ENCODE measurements at places on chromosomes 6 and 20.
A peak's percentile ranks its signal among the peaks of the same experiment; 100 is the strongest.

DNA sequence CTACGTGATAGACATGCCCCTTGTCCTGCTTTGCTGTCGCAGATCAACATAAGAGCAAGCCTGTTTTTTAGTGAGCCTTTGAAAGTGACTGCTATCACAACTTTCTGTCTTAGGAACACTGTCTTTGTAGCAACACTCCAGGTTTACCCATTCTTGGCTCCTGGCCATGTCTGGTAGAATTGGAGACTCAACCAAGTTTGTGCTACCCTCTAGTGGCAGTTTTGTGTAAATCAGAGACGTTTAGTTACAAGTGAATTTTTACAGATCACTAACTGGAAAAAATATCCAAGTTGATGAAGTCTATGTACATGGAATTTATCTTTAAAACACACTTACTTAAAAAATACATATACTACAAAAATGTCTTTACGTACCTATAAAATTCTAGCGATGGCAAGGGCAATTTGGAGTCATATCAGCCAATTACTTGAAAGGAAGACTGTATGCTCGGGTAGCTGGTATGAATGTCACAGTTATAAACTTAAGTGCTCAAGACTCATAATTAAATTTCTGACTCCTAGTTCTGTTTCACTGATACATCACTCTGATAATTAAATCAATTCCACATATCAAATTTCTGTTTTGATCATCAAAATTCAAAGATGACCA lies 101.4 kb downstream of the ADGB start:
- peak; percentile 54 for DNase-seq

DNA sequence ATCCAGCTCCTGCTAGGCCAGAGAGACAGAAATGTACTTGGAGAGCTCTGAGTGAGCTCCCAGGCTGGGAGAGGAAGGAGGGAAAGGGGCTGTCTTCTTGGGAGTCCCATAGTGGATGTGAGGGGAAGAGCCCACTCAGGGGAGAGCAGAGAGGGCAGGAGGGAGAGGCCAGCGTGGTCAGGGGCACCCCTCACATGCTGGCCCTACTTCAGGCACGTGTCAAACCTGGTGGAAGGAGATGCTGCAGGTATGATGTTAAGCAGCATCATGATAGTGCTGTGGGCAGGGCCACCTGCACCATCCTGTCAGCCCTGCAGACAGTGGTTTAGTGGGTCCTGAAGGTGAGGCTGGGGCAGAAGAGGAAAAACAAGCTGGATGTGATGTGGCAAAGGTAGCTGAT lies 265.4 kb upstream of the RNF24 start:
- no peak for DNase-seq

GRCh38 chr6:163835439-163836171 lies 421.1 kb downstream of the QKI start:
- no peak for DNase-seq

DNA sequence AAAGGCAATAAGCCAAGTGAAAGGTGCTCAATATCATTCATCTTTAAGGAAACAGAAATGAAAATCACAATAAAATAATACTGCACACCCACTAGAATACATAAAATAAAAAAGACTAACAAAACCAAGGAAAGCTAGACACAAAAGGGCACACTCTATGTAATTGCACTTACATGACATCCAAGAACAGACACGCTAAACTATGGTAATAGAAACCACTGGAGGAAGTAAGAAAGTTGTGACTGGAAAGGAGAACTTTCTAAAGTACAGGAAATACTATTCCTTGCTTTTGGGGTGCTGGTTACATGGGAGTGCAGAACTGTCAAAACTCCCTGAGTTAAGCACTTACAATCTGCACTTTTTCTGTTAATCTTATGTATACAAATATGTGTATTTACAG lies 253.7 kb upstream of the RUNX2 start:
- no peak for DNase-seq

- no peak for DNase-seq
Observed at GRCh38 chr6:16127471-16127870, 1.4 kb upstream of the MYLIP start.

- no peak for DNase-seq
Observed at GRCh38 chr6:37340639-37340943, 13.2 kb upstream of the RNF8 start.

DNA sequence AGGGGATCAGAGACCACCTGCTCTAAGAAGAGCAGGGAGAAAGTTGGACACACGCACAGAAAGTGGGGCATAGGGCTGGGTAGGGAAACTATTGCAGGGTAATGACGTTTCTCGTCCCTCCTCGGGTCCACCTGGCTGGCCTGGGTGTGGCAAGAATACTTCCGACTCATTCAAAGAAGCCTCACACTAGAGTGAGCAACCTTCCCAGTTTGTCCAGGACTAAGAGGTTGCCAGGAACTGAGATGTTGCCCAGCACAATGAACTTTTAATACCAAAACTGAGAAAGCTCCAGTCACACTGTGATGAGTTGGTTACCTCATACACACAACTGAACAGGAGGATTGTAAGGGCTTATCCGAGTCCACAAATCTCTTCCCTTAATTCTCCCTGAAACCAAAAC lies 74.5 kb upstream of the ADGRF1 start:
- no peak for DNase-seq

DNA sequence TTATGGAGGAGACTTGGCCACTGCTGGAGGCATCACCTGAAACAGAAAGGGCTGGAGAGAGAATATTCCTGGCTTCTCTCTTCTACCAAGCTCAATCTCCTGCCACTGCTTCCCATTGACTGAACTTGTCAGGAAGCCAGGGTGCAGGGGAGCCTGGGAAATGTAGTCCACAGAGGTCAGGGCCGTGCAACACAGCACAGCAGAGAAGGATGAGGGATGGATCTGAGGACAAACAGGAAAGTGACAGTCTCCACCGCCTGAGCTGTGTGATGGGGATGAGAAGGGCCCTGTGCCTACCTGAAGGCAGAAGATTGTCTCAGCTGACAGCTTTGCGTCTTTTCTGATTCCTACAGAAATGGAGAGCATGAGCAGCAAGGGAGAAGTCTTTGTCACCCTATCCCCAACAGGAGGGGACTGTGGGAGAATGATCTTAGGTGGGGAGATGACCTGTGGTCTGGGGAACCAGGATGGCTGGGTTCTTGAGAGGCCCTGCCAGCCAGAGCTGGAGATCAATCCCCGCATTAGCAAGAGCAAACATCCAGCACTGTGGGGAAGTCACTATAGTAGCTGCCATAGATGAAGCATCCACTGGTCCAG lies 114.2 kb downstream of the SNX5 start:
- DNase-seq, result no peak

GRCh38 chr20:24966317-24967012 lies 17.4 kb downstream of the CST7 start:
- no peak for DNase-seq

- DNase-seq, result no peak
Observed at GRCh38 chr6:93468291-93468690, 48.9 kb upstream of the EPHA7 start.

DNA sequence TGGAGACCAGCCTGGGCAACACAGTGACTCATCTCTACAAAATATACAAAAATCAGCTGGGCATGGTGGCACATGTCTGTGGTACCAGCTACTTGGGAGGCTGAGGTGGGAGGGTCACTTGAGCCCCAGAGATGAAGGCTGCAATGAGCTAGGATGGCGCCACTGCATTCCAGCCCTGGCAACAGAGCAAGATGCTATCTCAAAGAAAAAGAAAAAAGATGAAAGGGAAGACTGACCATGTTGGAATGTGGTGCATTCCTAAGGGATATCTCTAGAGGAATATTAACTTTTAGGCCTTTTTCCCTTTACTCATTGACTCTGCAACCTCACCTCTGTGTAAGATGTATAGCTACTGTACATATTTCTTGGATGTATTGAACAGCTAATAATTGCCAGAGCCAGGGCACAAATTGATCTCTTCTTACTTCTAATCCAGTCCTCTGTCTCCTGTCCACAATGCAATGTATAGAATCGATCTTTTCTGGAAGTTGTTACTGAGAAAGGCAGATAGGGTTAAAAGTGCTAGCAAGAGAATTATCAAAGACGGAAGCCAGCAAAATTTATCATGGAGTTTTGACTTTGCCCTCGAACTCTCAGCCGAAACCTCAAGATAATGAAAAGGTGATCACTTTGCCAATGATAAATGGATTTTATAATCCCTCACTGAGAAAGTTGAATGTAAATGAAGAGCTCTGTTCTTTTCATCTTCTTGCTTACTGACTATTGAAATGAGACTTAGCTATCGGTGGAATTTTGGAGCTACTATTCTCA lies 46.3 kb downstream of the GCNT2 start:
- DNase-seq, result peak; percentile 61

DNA sequence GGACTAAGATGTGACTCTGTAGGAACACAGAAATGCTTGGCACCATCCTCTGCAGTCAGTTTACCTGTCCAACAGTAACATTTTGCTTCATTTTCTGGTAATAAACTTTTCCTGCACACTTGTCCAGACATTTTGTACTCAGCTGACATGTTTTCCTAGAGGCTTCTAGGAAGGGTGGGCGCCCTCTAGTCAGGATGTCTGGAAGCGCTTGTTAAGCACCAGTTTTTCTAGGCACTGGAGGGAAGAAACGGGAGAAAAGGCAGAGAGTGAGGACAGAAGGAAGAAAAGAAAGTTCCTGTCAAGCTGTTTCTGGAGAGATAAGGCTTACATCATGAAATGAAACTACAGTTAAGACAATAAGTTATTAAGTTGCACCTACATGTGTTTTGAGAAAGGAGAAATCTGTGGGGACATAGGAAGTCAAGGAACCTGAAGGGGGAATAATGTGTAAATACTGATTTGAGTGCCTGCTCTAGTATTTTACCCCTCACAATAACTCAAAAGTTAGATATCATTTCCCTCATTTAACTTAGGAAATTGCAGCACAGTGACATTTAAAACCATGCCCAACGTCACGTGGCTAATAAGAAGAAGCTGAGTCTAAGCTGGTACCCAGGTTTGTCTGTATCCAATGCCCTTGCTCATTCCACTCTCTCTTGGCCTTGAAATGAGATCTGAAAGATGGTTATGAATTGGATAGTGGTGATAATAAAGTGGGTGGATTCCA lies 42.7 kb upstream of the TNFRSF21 start:
- no peak for DNase-seq

GRCh38 chr20:63765082-63765873 lies 25.7 kb downstream of the SLC2A4RG start:
- DNase-seq, result no peak

GRCh38 chr6:43740321-43740960 lies 29.6 kb upstream of the VEGFA start:
- DNase-seq, result no peak

Measured in RCC 7860 (cell line).